ENCODE measurements at places on chromosomes 5 and 9.

GRCh38 chr5:176500511-176500910, 36.7 kb downstream of the RNF44 start:
- no peak for DNase-seq

DNA sequence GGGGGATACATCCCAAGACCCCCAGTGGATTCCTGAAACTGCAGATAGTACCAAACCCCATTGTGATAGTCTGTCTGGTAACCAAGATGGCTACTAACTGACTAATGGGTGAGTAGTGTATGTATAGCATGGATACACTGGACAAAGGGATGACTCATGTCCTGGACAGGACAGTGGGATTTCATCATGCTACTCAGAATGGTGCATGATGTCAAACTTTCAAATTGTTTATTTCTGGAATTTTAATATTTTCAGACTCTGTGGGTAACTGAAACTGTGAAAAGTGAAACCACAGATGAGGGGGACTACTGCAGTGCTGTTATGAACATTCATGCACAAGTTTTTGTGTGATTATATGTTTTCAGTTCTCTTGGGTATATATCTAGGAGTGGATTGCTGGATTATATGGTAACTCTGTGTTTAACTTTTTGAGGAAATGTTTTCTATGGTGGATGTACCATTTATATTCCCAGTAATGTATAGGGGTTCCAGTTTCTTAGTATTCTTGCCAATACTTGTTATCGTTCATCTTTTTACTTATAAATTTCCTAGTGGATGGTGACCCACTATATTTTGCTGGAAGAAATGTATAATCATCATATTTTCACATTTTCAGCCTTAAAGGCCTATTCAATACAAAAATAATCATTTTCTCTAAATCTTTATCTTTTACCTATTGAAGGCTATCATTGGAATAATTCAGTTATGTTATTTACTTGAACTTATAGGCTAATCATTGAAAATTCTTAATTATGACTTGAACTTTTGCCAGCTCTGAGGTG, 140.9 kb downstream of the NR3C1 start:
- DNase-seq = no peak

GRCh38 chr9:104944871-104945270, 16.9 kb upstream of the ABCA1 start:
- DNase-seq = no peak

DNA sequence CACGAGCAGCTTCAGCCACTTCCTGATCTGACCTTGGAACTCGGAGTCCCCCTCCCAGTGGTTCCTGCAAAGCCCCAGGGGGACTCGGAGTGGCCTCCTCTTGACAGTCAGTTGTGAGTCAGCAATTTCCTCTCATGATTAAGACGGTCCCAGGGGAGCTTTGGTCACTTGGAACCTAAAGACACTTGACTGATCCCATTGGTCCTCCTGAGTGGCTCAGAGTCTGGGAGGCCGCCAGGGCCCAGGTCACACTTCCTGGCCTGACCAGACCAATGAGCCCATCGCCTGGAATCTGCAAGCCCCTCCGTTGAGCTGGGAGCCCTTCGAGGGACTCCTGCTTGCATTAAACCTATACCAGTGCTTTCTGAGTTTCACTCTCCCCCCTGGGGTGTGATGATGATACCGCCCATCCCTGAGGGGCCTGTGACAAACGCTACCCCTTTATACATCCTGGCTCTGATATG, 29.1 kb downstream of the TSPAN17 start:
- no peak for DNase-seq

GRCh38 chr5:172956936-172957335, 2.3 kb upstream of the RPL26L1 start:
- no peak for DNase-seq

DNA sequence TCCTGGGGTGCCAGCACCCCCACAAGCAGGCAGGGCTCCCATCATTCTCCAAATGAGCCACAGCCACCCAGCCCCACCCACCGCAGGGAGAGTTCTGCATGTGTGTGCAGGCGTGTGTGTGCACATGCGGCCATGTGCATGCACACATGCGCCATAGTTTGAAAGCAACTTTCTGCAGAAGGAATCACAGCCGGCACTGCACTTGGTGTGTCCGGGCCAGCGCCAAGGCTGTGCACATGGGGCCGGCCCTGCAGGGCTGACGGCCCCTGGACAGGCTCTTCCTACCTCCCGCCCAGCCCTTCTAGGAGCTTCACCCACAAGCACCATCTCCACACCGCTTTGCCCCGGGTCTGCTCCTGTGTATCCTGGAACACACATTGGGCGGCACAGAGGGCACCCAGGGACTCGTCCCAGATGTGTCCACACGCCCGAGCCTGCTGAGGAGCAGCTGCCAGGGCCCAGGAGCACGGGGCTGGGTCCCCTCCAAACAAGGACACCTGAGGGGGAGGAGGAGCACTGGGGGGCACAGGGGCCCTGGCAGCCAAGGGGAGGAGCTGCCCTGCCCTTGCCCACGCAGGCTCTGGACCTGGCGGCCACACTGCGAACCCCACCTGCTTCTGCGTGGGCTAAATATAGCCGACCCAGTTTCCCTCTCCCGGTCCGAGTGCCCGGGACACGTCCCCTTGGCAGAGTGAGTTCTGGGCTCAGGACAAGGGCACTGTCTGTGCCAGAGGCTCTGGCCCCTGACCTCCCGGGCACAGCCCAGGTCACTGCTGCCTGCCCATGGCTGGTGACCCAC, 19.1 kb downstream of the TPPP start:
- DNase-seq = no peak

GRCh38 chr5:152631221-152631620, 226.1 kb upstream of the NMUR2 start:
- DNase-seq = no peak

DNA sequence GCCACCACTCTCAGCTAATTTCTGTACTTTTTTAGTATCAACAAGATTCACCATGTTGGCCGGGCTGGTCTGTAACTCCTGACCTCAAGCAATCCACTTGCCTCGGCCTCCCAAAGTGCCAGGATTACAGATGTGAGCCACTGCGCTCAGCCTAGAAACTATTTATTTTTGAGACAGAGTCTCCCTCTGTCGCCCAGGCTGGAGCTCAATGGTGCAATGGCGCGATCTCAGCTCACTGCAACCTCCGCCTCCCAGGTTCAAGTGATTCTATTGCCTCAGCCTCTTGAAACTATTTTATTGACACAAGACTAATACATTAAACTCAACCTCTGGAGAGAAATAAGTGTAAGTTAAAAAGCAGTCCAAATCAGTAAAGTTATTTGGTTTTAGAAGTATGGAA, 34.0 kb downstream of the IL6ST start:
- no peak for DNase-seq

- no peak for DNase-seq
These were observed 782.9 kb downstream of the CDH12 start for GRCh38 chr5:22070186-22070728.

Data from NCI-H1105 treated with DMSO at 0.1 percent for 48 hours (cell line).